Hippocampal formation (tissue), 2 donors: ENCODE measurements at places on chromosomes 13 and 19.

- no peak for DNase-seq
These were observed 46.3 kb downstream of the URI1 start for GRCh38 chr19:29988351-29988750.

- DNase-seq: no peak
These were observed 1.0 kb downstream of the PDX1 start for GRCh38 chr13:27920677-27921420.

DNA sequence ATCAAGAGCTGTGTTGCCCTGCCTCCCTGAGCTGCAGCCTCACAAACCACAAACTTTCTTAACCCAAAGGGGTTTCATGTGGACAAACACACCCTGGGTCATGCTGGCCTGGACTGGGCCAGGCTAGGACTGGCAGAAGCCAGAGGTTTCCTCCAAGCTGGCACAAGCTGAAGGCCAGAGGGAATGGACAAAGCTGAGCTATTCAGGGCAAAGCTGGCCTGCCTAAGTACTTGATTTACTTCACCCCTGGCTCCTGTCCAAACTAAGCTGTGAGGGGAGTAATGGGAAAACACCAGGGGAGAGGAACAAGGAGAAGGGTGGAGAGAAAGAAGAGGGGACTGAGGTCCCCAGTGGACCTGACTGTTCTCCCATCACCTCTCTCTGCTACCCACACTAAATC lies 6.2 kb downstream of the CPAMD8 start:
- peak; percentile 1 for DNase-seq

DNA sequence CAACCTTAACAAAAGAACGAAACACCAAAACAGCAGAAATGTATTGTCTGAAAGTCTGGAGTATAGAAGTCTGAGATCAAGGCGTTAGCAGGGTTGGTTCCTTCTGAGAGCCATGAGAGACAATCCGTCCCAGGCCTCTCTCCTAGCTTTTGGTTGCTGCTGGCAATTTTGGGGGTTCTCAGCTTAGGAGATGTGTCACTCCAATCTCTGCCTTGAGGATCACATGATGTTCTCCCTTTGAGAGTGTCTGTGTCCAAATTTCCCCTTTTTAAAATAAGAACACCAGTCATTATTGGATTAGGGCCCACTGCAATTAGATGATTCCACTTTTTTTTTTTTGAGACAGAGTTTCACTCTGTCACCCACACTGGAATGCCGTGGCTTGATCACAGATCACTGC lies 10.1 kb downstream of the KCNN1 start:
- DNase-seq: no peak

- no peak for DNase-seq
These were observed 20.1 kb downstream of the NOTCH3 start for GRCh38 chr19:15180451-15181390.

DNA sequence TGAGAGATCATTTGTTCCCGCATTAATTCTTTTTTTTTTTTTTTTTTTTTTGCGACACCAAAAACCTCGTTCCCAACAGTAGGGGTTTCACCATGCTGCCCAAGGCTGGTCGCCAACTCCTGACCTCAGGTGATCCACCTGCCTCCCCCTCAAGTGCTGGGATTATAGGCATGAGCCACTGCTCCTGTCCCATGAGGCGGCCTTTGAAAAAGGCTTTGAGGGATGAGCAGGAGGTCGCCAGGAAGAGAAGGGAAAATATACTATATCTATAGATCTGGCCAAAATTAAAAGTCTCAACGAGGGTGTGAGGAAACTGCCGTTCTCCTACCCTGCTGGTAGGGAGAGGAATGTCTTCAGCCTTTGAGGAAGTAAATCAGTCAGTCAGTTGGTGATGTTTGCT lies 26.2 kb downstream of the ZNF473 start:
- no peak for DNase-seq

- no peak for DNase-seq
These were observed 37.0 kb upstream of the CXCL17 start for GRCh38 chr19:42479736-42480135.

GRCh38 chr19:50239921-50240590 lies 36.6 kb downstream of the MYH14 start:
- no peak for DNase-seq

GRCh38 chr13:93108111-93108601 lies 118.5 kb upstream of the GPC6 start:
- no peak for DNase-seq

DNA sequence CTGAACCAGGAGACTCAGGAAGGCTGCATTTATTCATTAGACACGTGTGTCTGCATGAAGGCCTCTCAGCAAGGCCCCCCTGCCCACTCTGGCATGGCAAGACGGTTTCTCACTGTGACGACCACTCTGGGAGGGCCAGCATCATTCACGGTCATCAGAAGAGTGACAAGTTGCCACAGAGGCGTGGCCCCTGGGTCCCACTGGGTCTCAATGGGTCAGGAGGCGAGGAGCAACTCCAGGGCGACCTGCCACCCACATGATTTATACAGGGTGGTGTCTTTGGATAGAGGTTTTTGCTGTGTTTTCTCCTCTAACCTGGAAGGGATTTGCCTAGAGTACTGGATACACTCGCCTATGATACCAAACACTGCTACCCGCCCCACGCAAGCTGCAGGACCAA lies 60.7 kb downstream of the KLF2 start:
- no peak for DNase-seq

GRCh38 chr13:94232161-94232950 lies 247.1 kb downstream of the DCT start:
- DNase-seq: no peak

GRCh38 chr19:12922959-12923358 lies 3.9 kb upstream of the SYCE2 start:
- no peak for DNase-seq

DNA sequence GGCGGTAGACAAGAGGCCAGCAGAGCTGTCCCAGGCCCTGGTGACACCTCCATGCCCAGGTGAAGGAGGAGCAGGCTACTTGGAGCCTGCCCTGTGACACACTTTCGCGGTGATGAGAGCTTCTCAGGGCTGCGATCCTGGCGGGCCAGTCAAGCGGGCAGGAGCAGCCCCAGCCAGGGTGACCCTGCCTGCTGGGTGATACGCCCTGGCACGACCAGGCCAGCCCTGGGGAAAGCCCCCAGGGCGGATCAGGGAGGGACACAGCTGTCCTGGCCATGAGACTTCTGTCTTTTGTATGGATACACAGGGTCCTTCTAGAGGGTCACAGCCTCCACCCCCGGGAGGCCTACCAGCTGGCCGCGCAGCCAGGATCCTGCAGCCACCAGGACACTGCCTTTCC lies 13.1 kb downstream of the DNM2 start:
- peak; percentile 68 for DNase-seq

DNA sequence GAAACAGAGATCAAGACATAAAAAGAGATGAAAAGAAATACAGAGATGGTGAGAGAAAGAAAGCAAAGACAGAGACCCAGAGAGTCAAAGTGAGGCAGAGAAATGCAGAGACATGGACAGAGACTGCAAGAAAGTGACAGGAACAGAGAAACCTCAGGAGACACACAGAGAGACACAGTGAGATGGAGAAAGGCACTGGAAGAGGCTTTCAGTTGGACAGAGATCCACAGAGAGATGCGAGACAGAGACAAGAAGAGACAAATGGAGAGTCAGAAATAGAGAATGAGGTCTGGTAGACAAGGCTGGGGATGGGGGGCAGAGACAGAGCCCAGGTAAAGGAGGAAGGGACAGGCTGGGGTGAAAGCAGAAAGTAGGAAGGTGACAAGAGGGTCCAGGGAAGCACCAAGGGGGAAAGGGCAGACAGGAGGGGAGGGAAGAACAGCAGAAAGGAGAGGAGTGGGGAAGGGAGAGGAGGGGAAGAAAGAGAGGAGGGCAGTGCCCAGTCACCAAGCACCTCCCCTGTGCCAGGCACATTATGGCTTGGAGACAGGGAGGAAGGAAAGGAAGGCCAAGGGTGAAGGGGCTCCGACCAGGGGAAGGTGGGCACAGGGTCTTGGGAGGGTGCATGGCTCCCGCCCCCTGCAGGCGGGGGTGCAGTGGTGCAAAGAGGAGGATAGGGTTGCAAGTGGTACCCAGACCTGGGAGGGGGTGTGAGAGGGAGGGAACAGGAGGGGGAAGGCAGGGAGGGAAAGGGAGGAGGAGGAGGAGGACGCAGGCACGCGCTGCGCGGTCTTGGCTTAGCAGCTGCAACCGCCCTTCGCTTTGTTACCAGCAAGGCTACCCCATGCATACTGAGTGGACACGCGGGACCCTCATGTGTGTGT lies 38.4 kb downstream of the DEDD2 start:
- DNase-seq: no peak
